PC-9 (cell line): ENCODE measurements at places on chromosomes 2 and 18. TPM values are rescaled to one million over a fixed set of nuclear protein-coding genes. Genes with fewer than 3 reads are reported as not detected.

DNA sequence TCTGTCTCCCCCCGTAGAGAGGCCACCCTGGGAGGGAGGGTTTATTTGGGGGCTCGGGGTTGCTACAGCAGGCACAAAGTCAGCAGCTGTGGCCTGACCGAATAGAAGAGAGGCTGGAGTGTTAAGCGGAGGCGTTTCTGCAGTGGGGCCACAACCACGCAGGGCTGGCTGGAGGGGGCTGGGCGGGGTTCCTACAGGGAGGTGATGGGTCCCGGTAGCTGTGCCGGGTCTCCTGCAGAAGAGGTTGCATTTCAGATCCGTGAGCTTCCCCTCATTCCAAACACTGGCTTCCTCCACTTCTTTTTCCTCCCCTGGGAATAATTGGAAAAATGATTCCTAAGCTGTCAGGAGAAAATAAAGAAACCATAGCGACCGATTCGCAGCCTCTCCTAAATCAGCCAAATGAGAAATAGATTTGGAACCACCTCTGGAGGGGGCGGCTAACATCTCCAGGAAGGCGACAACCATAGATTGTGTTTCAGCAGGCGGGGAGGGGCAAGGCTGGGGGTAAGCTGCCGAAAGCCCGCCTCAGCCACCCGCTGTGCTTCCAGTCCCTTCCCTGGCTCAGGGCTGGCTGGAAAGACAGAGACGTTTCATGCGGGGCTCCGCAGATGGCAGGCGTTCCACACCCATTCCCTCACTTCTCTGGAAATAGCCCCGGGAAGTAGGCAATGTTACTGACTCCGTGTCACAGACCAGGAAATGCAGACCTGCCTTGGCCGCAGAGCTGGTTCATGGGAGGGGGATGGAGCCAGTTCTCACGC lies 85.6 kb upstream of the TAF1B start:
- H3K27me3 ChIP-seq: no peaks in the 10 kb centered on the region
- H3K36me3 ChIP-seq: no peaks in the 10 kb centered on the region
- no peak overlapping the region for H3K4me3 ChIP-seq
- DNase-seq: no peak

- no peak for DNase-seq
- H3K4me3 ChIP-seq: no peak overlapping the region
- no peak overlapping the region for H3K27ac ChIP-seq
- H3K27me3 ChIP-seq: no peaks in the 10 kb centered on the region
- no peaks in the 10 kb centered on the region for H3K4me1 ChIP-seq
Measured at GRCh38 chr2:187917535-187917934, 363.3 kb upstream of the TFPI start.

GRCh38 chr2:227163485-227163997 lies 464 bp downstream of the COL4A4 start:
- no peaks in the 10 kb centered on the region for H3K27me3 ChIP-seq
- H3K4me1 ChIP-seq: peaks cover 9% of the 10 kb centered on the region; the same call in 1 of the 2 replicates
- H3K36me3 ChIP-seq: no peaks in the 10 kb centered on the region
- H3K4me3 ChIP-seq: peak overlapping the region; percentile 75

GRCh38 chr2:241047253-241048010 lies 49.0 kb downstream of the SNED1 start:
- H3K27ac ChIP-seq: no peak overlapping the region
- no peaks in the 10 kb centered on the region for H3K36me3 ChIP-seq
- H3K4me3 ChIP-seq: no peak overlapping the region
- no peaks in the 10 kb centered on the region for H3K4me1 ChIP-seq
- DNase-seq: no peak

AOX1 gene
- 4.1 and 5.1 TPM in 2 replicates for total RNA-seq

SCN3A gene
- not detected in 2 replicates for total RNA-seq

DNA sequence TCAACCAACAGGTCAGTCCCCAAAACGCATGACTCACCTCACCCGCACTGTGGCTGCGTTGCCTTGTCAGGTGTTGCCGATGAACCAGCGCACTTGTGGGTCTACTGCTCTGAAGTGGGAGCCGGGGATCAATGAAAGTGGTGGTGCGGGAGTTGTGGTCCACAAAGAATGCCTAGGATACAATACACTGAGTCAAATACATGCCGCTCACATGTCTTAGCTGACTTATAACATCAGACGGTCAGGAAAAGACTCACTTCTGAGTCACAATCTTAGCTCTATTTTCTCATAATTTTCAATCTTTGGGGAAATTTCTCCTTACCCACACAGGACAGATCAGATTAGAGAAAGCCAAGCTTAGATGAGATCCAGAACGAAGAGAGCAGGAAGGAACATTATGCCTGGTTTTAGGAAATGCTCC lies 107.1 kb upstream of the STK17B start:
- H3K36me3 ChIP-seq: no peaks in the 10 kb centered on the region
- H3K27me3 ChIP-seq: no peaks in the 10 kb centered on the region
- no peak overlapping the region for H3K4me3 ChIP-seq
- no peak overlapping the region for H3K27ac ChIP-seq
- no peak for DNase-seq

FHOD3 gene
- total RNA-seq: 10.6 and 13.3 TPM in 2 replicates

GRCh38 chr2:70143314-70144150 lies 47.3 kb downstream of the C2orf42 start:
- peaks cover 27% of the 10 kb centered on the region for H3K4me1 ChIP-seq
- H3K27me3 ChIP-seq: no peaks in the 10 kb centered on the region
- H3K4me3 ChIP-seq: peak overlapping the region; percentile 66
- no peaks in the 10 kb centered on the region for H3K36me3 ChIP-seq
- DNase-seq: peak; percentile 58

DNA sequence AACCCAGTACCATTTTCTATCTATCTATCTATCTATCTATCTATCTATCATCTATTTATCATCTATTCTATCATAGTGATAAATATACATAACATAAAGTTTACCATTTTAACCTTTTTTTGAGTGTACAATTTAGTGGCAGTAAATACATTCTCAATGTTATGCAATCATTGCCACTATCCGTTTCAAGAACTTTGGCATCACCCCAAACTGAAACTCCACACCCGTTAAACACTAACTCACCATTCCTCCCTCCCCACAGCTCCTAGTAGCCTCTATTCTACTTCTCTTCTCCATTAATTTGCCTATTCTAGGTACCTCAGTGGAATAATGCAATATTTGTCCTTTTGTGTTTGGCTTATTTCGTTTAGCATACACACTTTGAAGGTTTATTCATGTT lies 82.5 kb upstream of the KCNE4 start:
- no peak overlapping the region for H3K4me3 ChIP-seq
- peak; percentile 61 for DNase-seq
- no peaks in the 10 kb centered on the region for H3K36me3 ChIP-seq

DNA sequence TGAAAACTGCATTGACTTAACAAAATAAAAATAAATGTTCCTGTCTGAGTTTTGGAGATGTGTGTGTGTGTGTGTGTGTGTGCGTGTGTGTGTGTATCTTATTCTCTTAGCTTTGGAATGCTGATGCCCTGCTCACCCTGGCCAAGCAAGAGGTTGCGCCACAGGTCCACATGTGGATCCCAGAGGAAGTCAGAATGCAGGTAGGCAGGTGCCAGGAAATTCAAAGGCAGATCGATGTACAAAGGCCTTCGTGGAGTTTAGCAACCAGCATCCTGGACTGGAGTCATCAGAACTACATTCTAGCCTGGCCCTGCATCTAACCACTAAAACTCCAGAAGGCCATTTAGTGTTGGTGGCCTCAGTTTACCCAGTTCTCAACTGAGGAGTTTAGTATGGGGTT lies 12.4 kb downstream of the G6PC2 start:
- no peak overlapping the region for H3K27ac ChIP-seq
- DNase-seq: no peak
- H3K4me1 ChIP-seq: no peaks in the 10 kb centered on the region
- no peaks in the 10 kb centered on the region for H3K27me3 ChIP-seq
- no peaks in the 10 kb centered on the region for H3K36me3 ChIP-seq
- no peak overlapping the region for H3K4me3 ChIP-seq

NT5DC4 gene
- 6.1 and 6.5 TPM in 2 replicates for total RNA-seq

PTRHD1 gene
- total RNA-seq: 23.6 and 28.7 TPM in 2 replicates

DNA sequence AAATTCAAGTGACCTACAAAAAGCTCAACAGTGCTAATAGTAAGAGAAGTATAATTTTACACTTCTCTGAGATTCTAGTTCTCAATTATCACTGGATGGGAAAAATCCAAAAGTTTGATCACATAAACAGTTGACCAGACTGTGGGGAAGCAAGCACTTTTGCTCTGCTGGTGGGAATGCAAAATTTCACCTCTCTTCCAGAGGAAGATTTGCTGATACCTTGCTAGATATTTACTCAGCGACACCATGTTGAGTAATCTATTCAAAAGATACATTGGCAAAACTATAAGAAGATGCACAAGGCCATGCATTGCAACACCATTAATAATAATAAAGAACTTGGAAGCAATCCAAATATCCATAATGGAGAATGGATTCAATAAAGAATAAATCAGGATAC lies 204.4 kb downstream of the MREG start:
- no peak for DNase-seq
- no peak overlapping the region for H3K27ac ChIP-seq
- H3K27me3 ChIP-seq: no peaks in the 10 kb centered on the region
- no peaks in the 10 kb centered on the region for H3K36me3 ChIP-seq

GRCh38 chr2:119421741-119422140 lies 9.9 kb upstream of the TMEM37 start:
- DNase-seq: no peak
- no peak overlapping the region for H3K27ac ChIP-seq
- no peaks in the 10 kb centered on the region for H3K36me3 ChIP-seq
- H3K4me3 ChIP-seq: no peak overlapping the region
- peaks cover 12% of the 10 kb centered on the region for H3K4me1 ChIP-seq
